Kidney capillary endothelial cell (primary cell): ENCODE measurements at places on chromosomes 3 and 15.

- no peak for DNase-seq
These were observed 58.8 kb downstream of the SLCO3A1 start for GRCh38 chr15:91912336-91912735.

GRCh38 chr15:35055416-35056105 is 29.5 kb downstream of the NANOGP8 start:
- DNase-seq, result no peak

- DNase-seq, result no peak
These were observed 38.6 kb upstream of the PLXNA1 start for GRCh38 chr3:126944089-126944965.

GRCh38 chr3:41195946-41196345 is 3.4 kb upstream of the CTNNB1 start:
- no peak for DNase-seq

GRCh38 chr3:173403376-173403775 is 5.8 kb downstream of the NLGN1 start:
- no peak for DNase-seq

DNA sequence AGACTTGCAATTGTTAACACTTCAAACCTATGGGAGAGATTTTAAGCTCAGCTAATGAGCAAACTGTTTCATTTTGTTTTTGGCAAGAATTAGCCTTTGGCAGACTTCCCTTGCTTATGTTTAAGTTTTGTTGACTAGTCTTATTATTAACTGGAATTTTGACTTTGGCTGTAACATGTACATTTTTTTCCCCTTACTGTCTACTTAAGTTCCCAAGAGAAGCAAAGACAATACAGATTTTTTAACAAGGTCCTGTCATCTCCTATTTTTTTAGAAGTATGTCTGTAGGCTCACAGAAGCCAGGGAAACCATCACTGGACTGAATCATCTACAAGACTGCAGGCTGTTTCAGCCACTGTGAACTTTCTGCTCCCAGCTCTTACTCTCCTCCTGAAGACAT is 74.3 kb downstream of the DGKG start:
- DNase-seq, result no peak

GRCh38 chr3:116444819-116445310 is 422 bp downstream of the LSAMP start:
- DNase-seq, result no peak

- DNase-seq, result no peak
These were observed 190.1 kb downstream of the ZIC4 start for GRCh38 chr3:147216143-147216673.

DNA sequence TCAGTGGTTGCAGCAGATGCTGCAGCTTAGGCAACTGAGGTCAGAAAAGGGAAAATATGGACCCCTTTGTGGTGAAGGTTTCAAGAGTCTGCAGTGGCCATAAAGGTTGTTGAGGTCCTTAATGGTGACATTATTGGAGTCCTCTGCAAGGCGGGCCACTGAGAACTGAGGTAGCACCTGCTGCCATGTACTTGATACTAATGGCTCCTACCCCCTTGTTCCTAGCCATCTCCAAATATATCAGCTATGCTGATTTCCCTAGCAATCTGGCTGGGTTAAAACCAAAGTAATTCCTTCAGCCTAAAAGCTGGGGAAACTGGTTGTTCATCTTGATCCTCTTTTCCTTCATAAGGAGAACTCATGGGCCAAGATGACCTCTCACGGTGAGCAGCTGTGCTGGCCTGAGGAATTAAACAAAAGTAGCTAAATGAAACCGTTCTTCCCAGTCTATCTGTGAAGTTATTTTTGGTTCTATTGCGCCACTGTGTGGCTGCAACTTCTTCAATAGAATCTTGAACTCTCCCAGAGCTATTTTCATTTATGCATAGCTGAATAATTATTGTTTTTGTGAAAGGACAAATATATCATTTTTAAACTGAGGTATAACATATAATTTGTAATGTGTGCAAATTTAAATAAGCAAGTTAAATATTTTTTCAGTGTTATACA is 76.1 kb upstream of the PLSCR4 start:
- peak; percentile 44 for DNase-seq

DNA sequence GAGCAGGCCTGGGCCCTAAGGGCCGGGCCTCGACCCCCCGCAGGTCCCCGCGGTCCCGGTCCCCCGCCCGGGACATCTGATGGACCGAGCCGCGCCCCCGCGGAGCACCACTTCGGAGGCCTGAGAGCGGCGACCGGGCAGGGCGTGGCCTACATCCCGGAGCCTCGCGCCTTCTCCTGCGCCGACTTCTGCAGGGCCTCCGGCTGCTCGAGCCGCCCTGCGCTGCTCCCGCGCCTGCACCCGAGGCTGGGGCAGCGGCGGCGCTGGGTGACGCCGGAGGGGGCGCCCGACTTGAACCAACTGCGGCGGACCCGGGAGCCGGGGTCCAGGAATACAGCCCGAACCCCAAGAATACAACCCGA is 14.9 kb upstream of the GP9 start:
- DNase-seq, result no peak

DNA sequence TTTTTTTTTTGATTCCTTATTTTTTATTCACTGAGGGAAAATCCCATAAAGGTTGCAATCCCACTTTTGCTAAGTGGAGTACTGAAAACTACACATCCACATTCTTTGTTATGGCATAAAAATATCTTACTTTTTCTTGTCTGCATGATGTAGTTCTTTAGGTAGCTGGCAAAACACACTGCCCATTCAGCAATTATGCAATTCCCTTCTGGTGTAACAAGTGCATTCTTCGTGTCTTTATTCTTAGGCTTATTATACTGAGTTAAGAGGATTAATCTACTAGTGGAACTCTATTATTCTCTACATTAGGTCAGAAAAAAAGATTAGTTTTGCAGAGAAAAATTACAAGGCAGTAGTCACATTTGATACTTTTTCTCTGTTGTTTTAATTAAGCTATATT is 403.8 kb upstream of the GBE1 start:
- no peak for DNase-seq

GRCh38 chr15:81813215-81813614 is 232.6 kb downstream of the MEX3B start:
- DNase-seq, result no peak

DNA sequence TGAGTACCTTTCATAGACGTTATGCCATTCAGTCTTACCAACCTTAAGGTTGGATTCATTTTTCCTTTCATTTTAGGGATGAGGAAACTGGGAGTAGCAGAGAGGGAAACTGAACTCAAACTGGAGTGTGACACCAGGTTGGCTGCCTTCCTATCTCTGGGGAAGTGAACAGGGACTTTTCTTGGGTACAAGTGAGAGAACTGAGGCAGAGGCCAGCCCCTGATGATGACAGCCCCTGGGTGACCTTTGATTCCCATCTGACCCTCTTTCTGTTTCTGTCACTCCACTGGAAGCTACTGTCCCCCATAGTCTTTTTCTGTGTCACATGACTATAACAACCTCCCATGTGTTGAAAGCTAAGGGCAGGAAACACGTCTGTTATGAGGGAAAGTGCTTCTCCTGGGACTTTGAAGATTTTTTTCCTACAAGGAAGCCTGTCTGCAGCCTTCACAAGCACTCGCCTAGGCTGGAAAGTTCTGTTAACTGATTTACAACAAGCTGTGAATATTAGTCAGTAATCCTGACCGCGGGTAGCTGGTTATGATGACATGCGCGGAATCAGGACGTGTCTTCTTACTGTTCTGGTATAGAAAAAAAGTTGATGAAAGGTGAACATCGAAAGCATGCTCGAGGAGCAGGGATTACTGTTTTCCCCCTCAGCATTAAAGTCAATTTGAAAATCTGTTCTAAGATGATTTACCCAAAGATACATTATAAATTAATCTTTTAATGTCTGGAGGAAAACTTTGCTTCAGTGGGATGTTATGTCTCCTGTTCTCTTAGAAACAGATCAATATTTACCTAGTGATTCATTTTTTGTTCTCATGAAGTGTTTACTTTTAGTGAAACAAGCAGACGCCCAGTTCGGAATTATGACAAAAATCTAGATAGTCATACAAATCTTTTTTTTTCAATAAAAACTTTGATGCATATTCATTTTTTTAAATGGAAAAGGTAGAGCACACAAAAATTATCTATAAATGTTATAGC is 31.5 kb downstream of the ABHD2 start:
- DNase-seq, result no peak
